SW 1271 (cell line): ENCODE measurements at places on chromosomes 13 and 19.
A peak's percentile ranks its signal among the peaks of the same experiment; 100 is the strongest.

DNA sequence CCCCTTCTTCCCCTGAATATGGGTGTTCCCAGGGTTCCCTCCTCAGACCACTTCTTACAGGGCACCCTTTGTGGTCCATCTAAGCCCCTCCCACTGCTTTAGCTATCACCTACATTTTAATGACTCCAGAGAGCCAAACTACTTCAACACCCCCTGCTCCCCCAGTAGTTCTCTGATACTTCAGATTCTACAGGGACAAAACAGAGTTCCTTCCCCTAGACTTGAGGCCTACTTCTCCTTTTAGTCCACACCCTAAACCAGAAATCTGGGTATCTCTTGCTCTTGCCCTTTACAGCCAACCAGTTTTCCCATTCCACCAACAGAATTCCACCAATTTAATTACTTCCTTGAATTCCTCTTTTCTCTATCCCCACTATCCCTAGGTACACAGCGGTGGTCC lies 107.2 kb downstream of the KCNRG start:
- DNase-seq, result no peak

GRCh38 chr13:101049166-101049850 lies 367.0 kb downstream of the NALCN start:
- DNase-seq, result no peak

DNA sequence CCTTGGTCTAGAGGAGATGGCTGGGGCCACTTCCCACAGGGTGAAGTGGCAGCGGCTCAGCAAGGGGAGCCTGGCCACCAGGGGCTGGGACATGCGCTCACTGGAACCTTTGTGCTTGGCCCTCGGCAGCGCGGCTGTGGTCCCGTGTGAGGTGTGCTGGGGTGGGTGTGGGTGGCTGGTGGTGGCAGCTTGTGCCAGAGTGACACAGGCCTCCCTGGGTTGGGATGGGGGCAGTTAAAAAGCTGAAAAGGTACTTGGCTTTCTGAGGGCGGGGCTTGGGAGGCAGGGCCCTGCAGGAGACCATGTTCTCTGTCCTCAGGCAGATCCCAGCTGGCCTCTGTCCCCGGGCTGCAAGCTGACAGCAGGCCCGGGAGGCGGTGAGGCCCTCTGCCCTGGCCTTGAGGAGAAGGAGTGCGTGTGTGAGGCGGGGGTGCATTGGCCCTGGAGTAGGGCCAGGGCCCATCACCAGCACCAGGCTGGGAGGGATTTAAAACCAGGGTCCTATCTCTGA lies 17.3 kb downstream of the MPND start:
- DNase-seq, result no peak

DNA sequence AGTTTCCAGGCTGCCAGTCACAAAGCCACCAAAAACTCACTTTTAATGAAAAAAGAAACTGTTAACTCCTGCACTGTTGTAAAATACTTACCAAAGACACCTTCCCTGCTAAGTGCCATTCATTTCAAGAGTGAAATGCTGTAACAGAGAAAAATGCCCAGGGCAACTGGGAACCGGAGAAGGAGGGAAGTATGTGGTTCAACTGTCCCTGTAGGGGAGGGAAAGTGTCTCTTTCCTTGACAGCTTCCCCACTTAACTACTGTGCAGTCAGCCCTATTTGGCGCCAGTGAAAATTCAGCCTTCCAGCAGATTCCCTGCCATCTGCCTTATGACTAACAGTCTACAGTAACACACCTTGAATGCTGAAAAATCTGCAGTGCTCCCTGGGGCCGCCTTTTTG lies 789.0 kb downstream of the DIAPH3 start:
- no peak for DNase-seq

- peak; percentile 71 for DNase-seq
These were observed 776.9 kb downstream of the GPC5 start for GRCh38 chr13:92175330-92175729.

DNA sequence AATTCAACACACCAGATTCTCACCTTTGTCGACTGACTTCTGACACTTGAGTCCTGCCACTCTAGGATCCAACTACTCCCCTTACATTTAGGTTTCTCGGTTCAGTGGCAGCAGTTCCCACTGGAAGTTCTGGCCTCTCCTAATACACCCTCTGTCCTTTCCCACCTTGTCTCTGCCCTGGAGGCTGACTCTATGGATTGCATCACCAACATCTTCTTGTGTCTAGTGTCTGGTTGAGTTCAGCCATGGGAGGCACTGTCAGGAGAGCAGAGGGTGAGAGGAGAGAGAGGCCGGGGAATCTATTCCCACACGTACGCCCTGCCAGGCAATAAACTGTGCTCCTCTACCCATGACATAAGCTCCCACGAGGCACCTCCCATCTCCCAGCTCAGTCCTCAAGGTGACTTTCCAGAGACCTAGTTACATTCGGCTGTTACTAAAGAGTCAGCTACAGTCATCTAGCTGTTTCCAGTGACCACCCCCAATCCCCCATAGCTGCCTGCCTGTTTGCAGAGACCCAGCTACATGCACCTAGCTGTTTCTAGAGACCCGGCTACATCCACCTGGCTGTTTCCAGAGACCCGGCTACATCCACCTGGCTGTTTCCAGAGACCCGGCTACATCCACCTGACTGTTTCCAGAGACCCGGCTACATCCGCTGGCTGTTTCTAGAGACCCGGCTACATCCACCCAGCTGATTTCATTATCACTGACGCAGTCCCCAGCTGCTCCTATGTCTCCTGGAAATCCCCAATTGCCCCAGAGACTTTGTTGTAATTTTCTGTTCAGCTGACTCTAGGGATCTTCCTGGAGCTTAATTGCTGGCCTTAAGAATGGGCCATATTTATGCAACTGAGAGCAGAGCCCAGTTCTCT lies 8.1 kb upstream of the LILRB4 start:
- DNase-seq, result no peak
